ENCODE measurements at places on chromosomes 11 and 22. TPM values are rescaled to one million over a fixed set of nuclear protein-coding genes. Genes with fewer than 3 reads are reported as not detected.

DNA sequence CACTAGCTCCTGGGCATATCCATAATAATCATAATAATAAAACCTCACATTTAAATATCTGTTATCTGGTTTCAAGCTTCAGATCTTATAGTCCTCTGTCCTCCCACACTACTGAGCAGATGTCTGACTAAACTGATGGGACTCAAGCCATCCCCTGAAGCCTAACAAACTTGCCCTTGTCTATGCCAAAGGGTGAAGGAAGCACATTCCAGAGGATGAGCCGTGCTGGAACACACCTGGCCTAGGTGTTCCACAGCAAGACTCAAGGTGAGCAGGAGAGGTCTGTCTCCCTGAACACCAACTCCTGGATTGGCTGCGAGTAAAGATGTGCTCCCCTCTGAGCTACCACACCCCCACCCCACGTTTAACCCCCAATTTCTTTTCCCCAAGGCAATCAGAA is 14.7 kb downstream of the SCUBE2 start:
- no peak for DNase-seq

DNA sequence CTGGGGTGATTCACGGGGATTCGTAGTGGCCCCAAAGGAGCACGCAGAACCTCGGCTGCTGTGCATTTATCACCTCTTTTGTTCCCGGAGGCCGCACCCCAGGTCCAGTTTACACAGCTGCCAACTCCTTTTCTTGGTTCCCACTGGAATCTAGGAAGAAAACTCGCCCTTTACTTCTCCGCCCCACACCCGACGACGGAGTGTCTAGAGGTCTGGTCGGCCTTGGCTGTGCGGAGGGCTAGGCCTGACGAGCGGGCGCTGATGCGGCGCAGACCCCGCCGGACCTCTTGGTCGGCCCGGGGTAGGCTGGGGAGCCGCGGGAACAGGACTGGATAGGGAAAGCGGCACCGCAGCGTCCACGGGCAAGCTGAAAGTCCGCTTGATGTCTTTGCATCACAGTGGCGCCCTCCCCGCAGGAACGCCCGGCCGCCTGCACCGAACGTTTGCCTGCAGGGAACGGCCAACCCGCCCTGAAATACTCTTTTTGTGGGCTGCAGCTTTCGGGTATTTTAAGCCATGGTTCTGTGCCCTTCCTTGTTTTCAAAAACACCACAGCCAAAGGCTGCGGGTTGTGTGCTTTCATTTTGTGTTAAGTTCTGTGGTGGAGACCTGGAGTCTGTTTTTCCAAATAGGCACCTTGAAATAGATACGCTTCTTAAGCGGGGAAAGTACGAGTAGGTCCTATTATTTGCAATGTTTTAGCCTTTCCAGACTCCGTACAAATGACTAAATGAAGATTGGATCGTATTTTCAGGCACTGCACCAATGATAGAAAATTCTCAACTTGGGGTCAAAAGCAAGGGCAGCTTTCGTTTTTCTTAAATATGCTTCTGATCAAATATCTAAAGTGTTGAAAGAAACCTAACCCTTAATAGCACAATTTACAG is 829 bp upstream of the ZBED5 start:
- DNase-seq = peak; percentile 76

DNA sequence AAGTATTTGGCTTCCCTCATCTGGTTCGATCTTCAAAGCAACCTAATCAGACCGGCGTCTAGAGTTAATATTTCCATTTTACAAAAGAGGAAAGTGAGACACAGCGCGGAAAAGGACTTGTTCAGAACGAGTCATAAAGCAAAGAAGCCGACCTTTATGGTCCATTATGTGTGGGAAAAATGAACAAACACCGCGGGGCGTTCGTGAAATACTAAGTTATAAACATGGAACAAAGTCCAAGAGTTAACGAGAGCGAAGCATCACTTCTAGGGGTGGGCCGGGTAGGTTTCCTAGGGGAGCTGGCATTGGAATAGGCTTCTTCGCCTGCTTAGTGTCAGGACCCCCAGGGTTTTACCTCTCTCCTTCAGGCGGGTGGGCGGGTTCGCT is 575 bp downstream of the DUSP18 start:
- DNase-seq = no peak

GRCh38 chr11:88814076-88814475 is 251.7 kb downstream of the GRM5 start:
- DNase-seq = no peak

- no peak for DNase-seq
These were observed 367.6 kb upstream of the DDI1 start for GRCh38 chr11:103668859-103669258.

DNA sequence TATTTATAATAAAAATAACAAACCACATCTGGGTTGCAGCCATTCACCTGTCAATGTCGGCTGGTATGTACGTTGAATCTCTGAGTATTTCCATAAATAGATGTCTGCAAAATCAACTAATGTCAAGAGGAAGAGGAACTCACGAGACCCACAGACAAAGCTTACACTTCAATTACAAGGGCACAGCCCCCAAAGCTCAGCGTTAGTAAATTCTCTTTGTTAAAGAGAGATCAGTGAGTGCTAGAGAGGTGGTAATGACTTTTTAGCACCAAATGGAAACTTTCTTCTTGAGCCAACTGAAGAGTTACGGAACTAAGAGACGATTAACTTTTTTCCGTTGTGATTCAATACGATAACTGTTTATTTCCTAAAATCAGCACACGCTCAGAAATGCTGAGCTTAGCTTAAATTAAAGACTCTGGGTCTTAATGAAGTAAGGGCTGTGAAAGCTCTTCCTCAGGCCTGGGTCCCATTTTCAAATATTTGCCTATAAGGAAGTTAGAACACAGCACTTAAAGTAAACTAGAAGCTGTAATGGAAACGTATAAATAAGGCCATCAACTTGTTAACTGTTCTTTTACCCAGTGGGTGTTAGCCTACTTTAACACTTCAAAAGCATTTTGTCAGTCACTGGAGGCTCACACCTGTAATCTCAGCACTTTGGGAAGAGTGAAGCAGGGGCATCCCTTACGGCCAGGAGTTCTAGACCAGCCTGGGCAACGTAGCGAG is 22.8 kb upstream of the TFIP11 start:
- no peak for DNase-seq

Gene GLB1L3
- 0.27 TPM for total RNA-seq

Gene SYT12
- not detected for total RNA-seq

Measured in lower lobe of right lung (tissue), 2 donors.